ENCODE measurements at places on chromosomes 4 and X.

DNA sequence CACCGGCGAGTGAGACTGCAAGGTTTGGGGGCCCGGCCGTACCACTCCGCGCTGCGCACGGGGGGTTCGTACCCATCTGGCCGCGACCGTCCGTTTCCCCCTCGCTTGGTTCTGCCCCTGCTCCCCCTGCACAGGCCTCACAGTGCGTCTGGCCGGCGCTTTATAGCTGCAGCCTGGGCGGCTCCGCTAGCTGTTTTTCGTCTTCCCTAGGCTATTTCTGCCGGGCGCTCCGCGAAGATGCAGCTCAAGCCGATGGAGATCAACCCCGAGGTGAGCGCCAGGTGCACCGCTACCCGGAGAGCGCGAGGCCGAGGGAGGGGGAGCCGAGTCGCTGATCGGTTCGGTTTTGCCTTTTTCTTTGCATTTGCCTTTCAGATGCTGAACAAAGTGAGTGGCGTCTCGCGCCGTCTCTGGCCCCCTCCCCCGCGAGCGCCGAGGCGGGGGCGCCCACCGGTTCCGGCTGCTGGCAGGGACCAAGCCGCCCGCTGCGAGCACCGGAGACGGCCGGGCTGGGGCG, at the start of gene UCHL1:
Gene UCHL1 (plus strand): TSS at position 189 of the 517 bp plus-strand sequence. CDS start 49 bp downstream, at position 238.
- no peak for DNase-seq

DNA sequence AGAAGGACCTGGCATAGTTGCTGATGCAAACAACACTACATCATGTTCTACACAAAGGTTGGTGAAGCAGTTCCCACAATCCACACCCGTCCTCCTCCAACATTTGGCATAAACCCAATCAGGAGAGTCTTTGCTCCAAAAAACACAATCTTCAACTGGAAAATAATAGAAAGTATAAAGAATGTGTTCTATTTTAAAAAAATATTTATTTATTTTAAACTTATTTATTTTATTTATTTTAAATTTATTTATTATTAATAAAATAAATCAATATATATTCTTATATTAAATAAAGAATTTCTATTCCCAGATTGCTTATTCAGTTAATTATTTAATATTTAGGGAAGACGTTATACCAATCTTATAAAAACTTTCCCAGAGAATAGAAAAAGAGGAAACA, 1753.7 kb upstream of the AGA start:
- DNase-seq = no peak

GRCh38 chrX:44938111-44938510, 65.1 kb downstream of the KDM6A start:
- no peak for DNase-seq

DNA sequence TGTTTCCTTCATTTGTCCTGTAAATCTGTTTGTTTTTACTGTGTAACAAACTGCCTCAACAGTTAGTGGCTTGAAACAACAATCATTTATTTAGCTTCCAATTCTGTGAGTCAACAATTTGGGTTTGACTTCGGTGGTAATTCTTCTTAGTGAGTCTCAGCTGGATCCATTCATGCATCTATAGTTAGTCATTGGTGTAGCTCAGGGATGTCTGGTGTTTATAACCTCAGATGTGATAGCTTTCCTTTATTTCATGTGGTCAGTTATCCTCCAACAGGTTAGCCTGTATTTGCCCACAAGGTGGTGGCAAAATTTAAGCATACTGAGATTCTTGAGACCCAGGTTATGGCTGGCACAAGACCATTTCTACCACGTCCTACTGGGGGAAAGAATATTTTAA, 1267.2 kb downstream of the RAPGEF2 start:
- DNase-seq = no peak

- no peak for DNase-seq
These were observed 56.3 kb upstream of the LCORL start for GRCh38 chr4:18077808-18078207.

- DNase-seq = no peak
These were observed 71.4 kb downstream of the TSC22D3 start for GRCh38 chrX:107704181-107704580.

- DNase-seq = no peak
These were observed 733.4 kb upstream of the INTU start for GRCh38 chr4:126899331-126899801.

- no peak for DNase-seq
These were observed 552 bp downstream of the SLC25A14 start for GRCh38 chrX:130340271-130340670.

DNA sequence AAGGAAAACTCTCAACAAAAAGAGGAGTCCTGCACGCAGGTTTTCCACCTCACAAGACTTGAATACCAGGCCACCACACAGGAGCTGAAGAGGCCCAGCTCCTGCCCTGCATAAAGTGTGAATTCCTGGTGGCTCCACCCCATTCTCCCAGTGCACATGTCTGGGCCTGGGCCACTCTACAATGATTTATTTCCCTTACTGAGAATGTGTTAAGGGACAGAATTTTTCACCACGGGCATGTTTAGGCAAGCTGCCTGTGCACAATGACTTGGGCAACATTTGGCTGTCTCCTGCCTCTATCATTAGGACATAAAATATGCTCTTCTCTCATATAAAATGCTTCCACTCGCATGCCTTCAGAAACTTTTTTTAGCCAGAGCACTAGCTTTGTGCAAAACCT, 197.1 kb downstream of the SLC7A11 start:
- no peak for DNase-seq

GRCh38 chr4:80085081-80085480, 12.1 kb upstream of the ANTXR2 start:
- DNase-seq = no peak

DNA sequence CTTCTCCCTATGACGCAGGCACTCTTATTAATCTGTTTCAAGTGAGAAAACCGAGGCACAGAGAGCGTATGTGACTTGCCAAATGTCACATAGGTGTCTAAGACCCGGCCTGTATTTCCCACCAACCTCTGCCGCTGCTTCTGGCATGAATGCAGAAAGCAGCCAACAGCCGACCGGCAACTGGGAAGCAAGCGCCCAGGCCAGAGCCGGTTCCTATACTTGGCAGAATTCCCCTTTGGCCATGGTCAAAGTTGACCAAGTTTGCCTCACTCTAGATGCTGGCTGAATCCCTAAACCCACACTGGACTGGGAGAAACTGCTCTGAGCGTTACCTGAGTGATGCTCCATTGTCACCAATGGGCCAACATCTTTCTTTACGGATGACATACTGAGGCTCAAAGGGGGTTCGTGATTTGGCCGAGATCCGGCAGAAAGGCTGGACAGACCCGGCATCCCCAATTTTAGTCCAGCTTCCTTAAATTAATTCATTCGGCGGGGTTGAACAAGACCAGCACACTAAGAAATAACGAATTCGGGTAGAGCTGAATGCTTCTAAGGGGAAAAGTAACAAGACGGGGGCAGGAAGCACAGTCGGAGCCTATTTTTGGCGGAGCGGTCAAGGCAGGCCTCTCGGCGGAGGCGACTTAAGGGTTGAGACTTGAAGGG, 11.2 kb downstream of the MSX1 start:
- no peak for DNase-seq

- no peak for DNase-seq
These were observed 158.7 kb upstream of the RBPJ start for GRCh38 chr4:26162101-26162500.

DNA sequence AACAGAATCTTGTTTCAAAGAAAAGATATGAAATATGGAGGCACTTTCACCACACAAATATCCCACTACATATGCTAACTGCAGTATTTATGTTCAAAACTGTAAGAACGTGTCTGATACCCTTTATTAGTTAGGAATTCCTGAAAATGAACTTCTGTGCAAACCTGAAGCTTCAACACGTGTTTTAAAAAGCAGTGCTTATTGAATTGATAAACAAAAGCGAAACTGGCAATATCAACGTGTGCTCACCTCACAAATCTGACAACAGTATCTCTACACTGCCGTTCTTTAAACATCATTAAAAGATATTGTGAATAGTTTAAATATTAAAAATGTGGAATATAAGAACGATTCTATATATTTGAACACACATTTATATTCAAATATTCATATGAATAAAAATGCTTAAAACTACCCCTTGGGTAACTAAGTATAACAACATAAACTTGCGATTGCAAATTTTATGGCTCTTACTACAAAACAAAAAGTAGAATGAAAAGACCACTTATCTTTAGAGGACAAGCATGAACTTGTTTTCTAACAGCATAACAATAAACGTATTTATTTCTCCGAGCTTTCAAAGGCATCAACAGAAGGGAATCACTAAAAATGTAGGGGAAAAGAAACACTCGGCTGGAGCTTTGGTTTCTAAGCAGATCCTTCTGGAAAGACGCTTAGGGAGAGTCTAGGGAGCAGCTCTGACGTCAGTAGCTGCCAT, at the start of gene LRP2BP:
Gene LRP2BP (minus strand): TSS at position 687 of the 718 bp plus-strand sequence. CDS start 17,738 bp downstream, outside the sequence.
- DNase-seq = no peak

GRCh38 chrX:134932528-134933217, 58.1 kb upstream of the SMIM10 start:
- DNase-seq = no peak

DNA sequence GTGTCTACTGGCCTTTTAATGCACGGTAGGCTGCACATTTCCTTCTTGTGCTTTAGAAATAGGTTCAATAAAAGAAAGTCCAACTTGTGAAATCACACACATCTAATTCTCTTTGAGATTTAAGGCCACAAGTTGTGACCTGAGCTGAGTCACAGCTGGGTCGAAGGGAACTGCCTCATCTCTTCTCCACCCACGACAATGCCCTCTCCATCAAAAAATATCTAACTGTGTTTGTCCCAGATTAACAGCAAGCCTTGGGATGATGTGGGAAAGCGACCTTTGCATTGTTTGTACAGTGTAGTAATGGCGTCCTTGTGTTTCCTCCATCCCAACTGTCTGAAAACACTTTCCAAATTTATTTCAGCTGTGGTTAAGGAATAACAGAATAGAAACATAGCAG, 168.9 kb downstream of the AMELX start:
- DNase-seq = no peak

GRCh38 chrX:77658886-77659285, 127.1 kb downstream of the ATRX start:
- no peak for DNase-seq

- no peak for DNase-seq
These were observed 32.2 kb downstream of the TRMT44 start for GRCh38 chr4:8472689-8473197.

DNA sequence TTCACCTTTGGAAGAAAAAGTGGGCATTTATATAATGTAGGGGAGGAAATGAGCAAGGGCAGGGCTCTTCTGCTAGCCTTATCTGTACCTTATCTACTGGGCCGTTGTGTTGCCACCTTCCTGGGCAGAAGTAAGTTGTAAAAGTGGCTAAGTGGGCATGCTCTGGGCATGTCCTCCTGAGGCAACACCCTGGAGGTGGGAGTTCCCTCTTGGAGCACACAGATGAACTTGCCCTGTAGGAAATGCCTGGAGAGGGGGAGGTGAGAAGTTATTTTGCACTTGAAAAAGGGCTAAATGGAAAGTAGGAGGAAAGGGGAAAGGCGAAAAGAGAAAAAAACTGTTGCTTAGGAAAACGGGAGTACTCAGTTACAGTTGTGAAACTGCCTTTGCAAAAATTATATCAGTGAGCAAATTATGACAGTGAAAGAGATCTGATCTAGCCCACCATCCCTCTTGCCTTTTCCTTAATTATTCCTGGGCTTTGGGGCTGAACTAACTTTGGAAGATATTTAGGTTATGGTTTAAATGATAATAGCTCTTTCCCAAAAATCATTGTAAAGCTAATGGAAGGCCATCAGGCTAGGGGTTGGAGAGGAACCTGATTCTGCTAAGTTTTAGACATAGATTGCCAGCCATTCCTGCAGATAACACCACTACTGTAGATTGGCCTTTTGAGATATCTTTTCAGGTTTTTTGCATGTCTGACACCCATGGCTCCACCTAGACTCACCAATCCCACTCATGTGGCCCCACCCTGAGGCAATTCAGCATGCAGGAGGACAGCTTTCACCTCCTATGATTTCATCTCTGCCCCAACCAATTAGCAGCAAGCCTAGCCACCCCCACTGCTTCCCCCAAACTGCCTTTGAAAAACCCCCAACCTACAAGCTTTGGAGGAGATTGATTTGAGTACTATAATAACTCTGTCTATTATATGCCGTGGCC, 20.5 kb upstream of the ZNF81 start:
- DNase-seq = no peak
